ENCODE measurements at places on chromosomes 2 and 18. TPM values are rescaled to one million over a fixed set of nuclear protein-coding genes. Genes with fewer than 3 reads are reported as not detected.

GRCh38 chr2:46318579-46319460, 21.6 kb downstream of the EPAS1 start:
- DNase-seq: no peak

DNA sequence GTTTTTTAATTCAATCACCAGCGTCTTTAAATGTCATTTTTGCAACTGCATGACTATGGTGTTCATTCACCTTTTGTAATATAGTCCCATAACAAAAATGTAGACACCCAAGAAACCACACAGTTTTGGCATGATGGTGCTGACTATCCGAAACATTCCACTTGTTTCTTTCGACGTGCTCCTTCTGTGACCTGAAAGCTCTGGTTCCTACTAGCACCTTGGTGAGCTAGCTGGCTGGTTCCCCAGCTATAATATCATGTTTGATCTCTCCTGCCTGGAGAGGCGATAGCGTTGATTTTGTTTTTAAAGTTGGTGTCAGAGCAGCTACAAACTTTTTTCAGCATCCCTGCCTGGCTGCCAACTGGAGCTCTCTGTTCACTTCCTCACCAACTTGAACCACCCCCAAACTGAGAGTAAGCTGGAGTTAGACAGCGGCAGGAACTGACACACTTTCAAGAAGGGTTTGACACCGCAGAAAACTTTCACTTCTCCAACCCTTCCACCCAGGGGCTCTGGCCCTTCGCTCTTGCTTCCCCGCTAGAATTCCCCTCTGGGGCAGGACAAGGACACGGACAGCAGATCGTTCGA, 1.1 kb downstream of the ATAD2B start:
- DNase-seq: no peak

- no peak for DNase-seq
Observed at GRCh38 chr18:45467293-45467692, 148.0 kb upstream of the SLC14A2 start.

GRCh38 chr2:54601339-54601738, 122.1 kb upstream of the EML6 start:
- DNase-seq: no peak

GRCh38 chr2:8611246-8611645, 70.6 kb upstream of the ID2 start:
- DNase-seq: peak; percentile 81

- DNase-seq: no peak
Observed at GRCh38 chr2:128732976-128733431, 414.3 kb upstream of the HS6ST1 start.

GRCh38 chr2:112301171-112301584, 25.8 kb downstream of the ZC3H6 start:
- DNase-seq: no peak

DNA sequence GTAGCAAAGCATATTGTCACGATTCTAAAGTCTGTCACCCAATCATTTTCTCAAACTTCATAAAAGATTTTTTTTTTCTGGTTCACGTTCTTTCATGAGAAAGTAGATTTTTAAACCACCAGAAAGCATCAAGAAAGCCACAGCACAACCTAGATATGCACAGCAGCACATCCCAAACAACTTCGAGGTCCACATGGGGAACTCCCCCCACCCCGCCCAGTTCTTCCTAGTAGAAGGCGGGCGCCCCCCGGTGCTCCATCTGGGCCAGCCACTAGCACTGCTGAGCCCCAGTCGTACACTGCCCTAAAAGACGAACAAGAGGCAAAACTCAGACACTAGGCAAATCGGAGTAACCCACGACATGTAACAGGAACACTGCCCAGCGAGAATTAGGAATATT, 15.5 kb downstream of the HDLBP start:
- DNase-seq: no peak

DNA sequence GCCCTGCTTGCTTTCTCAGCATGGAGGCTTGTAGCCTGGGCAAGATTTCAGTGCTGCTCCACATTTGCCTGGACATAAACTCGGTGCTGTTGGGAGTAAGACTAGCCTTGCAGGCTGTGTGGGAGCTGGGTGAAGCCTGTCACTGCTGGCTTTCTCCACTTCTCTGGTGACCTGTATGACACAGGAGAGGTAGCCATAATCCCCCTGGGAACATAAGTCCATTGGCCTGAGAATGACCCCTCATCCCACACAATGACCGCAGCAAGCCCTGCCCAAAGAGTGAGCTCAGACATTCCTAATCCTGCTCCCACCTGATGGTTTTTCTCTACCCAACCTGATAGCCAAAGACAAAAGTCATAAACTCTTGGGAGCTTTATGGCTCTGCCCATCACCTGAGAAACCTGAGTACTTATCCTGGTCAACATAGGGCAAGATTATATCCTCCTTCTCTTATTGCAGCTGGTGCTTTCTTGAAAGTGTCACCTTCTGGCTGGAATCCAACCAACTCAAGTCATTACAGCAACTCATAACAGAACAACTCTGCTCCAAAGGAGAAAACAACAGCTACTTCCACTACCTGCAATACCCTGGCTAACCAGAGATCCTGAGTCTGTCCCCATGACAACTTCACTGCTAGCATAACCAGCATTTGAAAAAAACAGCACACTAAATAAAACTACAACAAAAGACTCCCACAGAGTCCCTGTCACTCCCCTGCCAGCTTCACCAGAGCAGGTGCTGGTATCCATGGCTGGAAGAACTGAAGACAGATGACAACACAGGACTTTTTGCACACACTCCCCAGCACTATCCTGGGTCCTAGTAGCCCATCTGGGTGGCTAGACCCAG, 834.4 kb upstream of the DDX18 start:
- DNase-seq: no peak

DNA sequence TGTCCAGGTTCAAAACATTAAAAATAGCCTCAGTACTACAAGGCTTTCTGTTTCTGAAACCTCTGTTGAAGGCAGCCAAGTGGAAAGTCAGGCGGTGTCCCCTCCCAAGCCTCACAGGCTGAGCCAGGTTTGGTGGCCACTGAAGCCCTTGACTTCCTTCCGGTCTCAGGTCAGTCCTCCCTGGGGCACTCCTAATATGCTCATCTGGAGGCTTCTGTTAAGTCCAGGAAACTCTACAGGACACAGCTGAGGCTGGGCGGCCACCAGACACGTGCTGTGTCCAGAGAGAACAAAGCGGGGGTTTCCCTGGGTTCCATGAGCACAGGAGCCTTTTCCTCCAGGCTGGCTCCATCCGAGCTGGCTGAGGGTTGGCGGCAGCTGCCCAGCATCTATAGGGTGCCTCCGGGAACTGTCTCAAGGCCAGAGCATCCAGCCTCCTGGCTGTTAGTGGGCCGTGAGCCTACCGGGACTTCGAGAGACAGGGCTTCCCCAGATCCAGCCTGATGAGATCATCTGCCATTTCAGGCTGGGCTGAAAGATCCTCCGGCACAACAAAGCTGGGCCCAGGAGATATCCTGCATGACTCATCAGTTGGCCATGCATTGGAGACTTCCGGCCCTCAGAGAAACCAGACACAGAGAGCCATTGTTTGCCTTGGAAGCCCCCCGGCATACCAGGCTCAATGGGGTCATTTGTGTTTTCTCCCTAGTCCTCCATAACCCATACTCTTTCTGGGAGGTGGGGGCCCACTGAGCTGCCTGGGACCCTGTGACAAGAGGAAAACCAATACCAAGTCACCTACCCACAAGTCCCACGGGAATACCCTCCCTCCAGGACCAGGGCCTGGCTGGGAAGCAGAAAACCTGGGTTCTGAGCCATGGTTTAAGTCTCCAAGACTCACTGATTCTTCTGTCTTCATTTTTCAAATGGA, 71.7 kb downstream of the HS1BP3 start:
- DNase-seq: no peak

GRCh38 chr2:84980263-84980983, 9.5 kb downstream of the KCMF1 start:
- no peak for DNase-seq

DNA sequence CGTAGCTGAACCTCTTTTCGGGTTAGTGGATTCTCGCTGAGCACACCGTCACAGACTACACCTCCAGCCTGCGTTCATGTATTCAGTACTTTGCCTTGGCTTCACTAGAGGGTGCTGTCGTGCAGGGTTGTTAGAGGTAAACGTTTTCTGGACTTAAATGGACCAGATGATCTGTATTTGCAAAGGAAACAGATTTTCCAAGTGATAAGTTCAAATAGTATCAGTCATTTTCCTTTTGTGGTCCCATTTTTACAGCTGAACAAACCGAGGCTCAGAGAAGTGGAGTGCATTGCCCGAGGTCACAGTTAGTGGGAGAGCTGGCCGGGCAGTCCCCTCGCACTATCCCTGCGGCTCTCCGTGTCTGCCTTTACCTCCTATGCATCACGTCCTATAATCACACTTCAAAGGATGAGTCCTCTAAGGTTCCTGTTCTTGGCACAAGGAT, 125.9 kb downstream of the MAP4K4 start:
- DNase-seq: no peak

DNA sequence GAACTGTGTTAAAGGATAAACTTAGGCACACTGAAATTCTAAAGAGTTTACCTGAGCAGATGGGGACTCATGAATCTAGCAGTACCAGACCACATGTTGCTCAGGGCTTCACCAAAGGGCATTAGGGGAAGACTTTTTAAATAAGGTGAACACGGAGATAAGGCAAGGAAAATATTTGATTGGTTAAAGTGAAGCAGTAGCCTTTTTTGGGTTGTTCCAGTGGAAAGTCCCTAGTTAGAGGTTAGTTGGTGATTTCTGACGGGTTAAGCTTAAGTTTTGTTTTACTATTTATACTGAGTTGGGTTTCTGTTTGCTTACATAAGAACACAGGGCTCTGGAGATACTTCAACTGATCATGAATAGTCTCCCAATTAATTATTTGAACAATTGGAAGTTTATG, 722.5 kb downstream of the SOCS6 start:
- DNase-seq: no peak

GRCh38 chr2:71620851-71621251, 167.5 kb downstream of the DYSF start:
- peak; percentile 60 for DNase-seq

- no peak for DNase-seq
Observed at GRCh38 chr18:8063733-8064132, 496.6 kb downstream of the PTPRM start.

DNA sequence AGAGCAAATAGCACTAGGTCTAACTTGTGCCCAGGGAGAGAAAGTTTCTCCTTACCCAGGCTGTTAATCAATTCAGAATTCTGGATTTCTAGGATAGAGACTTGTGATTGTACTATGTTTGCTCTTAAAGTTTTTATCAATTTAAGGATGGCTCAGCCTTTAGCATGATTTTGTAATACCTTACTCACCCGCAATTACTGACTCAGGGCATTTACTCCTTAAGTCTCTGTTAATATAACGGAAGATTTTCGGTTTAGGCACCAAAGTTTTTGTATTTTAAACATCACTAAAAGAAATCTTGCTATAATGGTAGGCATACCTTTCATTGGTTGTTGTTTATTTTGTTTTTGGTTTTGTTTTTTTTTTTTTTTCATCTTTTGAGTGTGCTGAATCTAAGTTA, 358.2 kb downstream of the RBM43 start:
- DNase-seq: no peak

GRCh38 chr2:170814533-170815230, 2.0 kb upstream of the GAD1 start:
- no peak for DNase-seq

DNA sequence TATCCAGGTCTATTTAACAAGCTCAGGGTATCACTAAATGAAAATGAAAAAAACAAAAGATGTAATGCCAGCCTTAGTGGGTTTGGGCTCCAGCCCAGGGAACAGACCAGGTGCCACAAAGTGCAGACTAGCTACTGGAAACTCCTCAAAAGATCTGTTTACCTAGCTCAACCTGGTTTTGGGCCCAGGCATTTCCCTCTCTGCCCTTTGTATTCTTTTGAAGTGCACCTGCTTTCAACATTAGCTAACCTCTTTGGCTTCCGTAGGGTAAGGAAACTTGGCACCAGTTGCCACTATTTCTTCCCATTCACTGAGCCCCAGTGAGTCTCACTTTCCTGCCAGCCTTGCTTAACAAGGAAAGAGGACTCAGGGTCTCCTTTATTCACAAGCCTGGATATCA, 123.6 kb upstream of the CDCA7 start:
- DNase-seq: no peak

- no peak for DNase-seq
Observed at GRCh38 chr18:35662293-35663062, 80.9 kb downstream of the GALNT1 start.

GRCh38 chr2:100416397-100416934, 1.0 kb downstream of the CHST10 start:
- DNase-seq: no peak

GRCh38 chr2:65465857-65466256, 33.5 kb upstream of the SPRED2 start:
- no peak for DNase-seq

DNA sequence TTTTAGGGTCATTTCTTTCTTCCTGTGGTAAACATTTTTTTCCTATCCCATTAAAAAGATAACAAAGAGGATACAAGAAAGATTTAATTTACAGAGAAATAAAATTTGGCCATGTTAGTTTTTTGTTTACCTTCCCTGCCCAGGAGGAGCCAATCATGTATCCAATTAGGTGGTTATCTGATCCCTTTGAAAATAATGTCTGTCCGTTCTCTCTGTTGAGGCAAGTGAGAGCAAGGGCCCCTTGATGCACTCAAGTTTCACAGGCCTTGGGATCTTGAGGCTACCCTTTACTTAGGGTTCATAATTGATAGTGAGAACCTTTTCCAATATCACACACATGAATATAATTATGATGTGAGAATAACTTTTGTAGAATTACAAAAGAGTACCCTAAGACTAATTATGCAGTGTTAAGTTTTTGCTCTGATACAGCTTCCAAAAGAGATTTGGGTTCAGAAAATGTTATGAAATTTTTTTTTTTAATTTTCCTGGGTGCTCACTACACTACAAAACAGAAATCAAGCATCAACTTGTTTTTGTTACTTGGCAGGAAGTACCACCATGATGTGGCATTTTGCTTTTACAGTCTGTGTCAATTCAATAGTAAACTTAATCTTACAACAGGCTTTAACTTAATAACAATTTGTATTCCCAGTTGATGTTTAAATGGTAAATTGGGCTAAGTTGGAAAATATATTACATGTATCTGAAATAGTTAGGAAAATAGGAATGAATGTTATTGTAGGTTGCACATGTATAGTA, 42.0 kb downstream of the AFTPH start:
- DNase-seq: no peak

- DNase-seq: no peak
Observed at GRCh38 chr2:151043484-151043883, 218.2 kb downstream of the RBM43 start.

Gene MYO7B
- total RNA-seq: 2.1 TPM

Gene TNS1
- 449 TPM for total RNA-seq

Gene STPG4
- total RNA-seq: not detected

Gene ALPP
- total RNA-seq: not detected

Gene ICOS
- total RNA-seq: 0.22 TPM

Gene MOCOS
- 5.8 TPM for total RNA-seq

Gene ANTXR1
- 51.9 TPM for total RNA-seq

Gene UGT1A8
- not detected for total RNA-seq

Gene DCTN1
- total RNA-seq: 97.1 TPM

Gene DSG4
- total RNA-seq: not detected

Gene CD8A
- total RNA-seq: 2.8 TPM

Gene CHRND
- total RNA-seq: not detected

Gene TIMM21
- total RNA-seq: 28.9 TPM

Gene GPR45
- not detected for total RNA-seq

Gene RTKN
- total RNA-seq: 11.3 TPM

Gene MYOM1
- total RNA-seq: 3.9 TPM

Gene EGR4
- not detected for total RNA-seq

Gene TSGA10
- total RNA-seq: 7.7 TPM

Gene TFPI
- 66.8 TPM for total RNA-seq

Gene ANKRD30BL
- total RNA-seq: not detected
